CD4-positive, alpha-beta T cell treated with Interleukin-17A for 1 hour (primary cell): ENCODE measurements at places on chromosomes 5 and 9.

- peak; percentile 79 for DNase-seq
Observed at GRCh38 chr5:177389241-177390169, 5.3 kb downstream of the SLC34A1 start.

DNA sequence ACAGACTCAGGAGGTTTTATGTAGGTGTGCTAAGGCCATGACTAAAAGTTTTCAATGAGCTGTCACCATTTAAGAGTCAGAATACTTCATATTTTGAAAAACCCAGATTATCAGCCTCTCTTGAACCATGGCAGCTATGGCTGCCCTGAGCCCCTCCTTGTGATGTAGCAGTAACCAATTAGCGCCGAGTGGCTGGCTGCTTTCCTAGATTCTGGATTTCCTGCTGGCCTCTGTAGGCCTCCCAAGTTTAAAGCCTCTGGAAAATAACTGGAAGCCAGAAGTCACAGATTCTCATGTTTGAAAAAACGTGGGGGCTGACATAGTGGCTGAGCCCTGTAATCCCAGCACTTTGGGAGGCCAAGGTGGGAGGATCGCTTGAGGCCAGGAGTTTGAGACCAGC lies 25.5 kb downstream of the DAB2IP start:
- no peak for DNase-seq

GRCh38 chr9:113907282-113907681 lies 31.2 kb downstream of the ZNF618 start:
- no peak for DNase-seq

GRCh38 chr5:177491429-177491945 lies 5.9 kb downstream of the PDLIM7 start:
- DNase-seq, result no peak

DNA sequence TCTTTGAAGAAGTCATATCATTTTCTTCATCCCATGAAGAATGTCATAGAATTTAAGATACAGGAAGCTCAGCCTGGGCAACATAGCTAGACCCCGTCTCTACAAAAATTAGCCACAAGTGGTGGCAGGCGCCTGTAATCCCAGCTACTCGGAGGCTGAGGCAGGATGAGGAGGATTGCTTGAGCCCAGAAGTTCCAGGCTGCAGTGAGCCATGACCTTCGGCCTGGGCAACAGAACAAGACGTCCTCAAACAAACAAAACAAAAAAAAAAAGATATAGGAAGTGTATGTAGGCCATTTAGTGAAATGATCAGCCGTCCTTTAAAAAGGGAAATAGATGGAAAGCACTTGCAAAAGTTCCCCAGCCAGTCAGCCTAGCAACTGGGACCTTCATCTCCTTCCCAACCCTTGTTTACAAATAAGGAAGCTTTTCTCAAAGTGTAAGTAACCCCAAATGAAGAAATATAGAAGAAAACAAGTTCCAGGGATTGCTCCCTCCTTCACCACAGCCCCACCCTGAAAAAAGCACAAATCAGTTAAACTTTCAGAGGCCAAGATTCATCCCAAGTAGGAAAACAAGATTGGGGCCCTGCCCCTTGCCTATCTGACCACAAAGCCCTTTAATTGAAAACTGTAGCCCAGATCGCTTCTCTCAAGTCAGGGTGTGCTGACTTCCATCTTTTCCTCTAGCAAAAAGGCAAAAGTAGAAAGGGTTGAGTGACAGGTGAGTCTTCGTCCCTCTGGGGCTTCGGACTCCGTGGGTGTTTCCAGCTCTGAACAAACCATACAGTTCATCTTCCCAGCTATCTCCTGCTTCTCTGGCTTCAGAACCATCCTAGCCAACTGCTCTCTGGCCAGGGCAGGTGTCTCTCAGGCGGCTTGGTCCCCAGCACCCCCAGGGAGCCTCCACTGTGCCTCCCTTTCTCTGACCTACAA lies 1.2 kb downstream of the SLC31A2 start:
- DNase-seq, result peak; percentile 21

GRCh38 chr9:128891321-128892220 lies 9.6 kb downstream of the LRRC8A start:
- DNase-seq, result peak; percentile 20

GRCh38 chr9:129185402-129185801 lies 7.3 kb upstream of the IER5L start:
- no peak for DNase-seq

DNA sequence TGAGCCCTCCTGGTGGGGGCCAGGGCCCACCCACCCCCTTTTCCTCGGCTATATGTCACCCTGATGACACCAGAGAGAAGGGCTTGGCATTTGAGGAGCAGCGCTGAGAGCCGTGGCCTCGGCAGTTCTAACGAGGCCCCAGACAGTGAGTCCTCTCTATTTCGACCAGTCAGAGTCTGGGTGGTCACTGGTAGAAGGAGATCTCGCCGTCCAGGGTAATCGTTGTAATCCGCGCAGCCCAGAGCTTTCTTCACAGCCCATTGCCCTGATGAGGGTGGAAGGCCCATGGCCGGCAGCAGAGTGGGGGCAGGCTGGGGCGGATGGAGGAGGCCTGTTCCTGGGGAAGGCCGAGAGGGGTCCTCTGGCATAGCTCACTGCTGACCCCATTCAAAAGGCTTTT lies 70.2 kb downstream of the PSMB7 start:
- no peak for DNase-seq

GRCh38 chr9:127004946-127005769 lies 90.6 kb downstream of the RALGPS1 start:
- peak; percentile 70 for DNase-seq

- no peak for DNase-seq
Observed at GRCh38 chr5:127919006-127919796, 164.4 kb upstream of the SLC12A2 start.

DNA sequence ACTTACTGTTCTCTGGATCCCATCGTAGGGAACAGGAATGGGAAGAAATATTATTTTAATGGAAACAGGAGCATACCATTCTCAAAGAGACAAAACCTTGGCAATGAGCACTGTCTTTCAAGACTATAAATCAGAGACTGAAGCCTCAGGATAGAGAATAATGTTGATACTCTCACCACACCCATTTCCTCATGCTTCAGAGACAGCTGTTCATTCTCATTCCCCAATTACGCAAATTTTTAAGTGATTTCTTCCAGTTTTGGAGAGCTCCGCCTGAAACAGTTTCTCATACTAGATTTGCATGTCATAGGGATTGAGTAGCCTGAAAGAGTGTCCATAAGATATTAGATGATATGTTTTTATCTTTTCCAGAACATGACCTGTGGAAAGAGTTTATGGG lies 290.5 kb upstream of the RASA1 start:
- no peak for DNase-seq

DNA sequence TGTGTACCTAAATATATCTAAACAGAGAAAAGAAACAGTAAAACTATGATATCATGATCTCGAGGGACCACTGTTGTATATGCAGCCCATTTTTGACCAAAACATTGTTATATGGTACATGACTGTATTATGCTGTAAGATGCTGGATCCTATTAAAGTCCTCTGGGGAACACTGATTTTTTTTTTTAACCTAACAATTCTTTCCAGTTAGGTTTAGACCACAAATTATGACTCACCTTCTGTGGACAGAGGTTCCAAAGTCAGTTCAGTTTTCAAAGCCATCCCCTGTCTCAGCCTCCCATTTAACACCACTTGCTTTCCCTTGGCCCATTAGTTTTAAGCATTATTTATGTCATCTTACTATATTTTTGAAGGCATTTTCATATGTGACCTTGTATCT lies 27.1 kb downstream of the TRMO start:
- no peak for DNase-seq

- no peak for DNase-seq
Observed at GRCh38 chr5:17178373-17178675, 39.1 kb upstream of the BASP1 start.

- DNase-seq, result no peak
Observed at GRCh38 chr5:138568061-138568824, 7.0 kb downstream of the HSPA9 start.

GRCh38 chr5:75951716-75952115 lies 131.5 kb upstream of the SV2C start:
- DNase-seq, result no peak

DNA sequence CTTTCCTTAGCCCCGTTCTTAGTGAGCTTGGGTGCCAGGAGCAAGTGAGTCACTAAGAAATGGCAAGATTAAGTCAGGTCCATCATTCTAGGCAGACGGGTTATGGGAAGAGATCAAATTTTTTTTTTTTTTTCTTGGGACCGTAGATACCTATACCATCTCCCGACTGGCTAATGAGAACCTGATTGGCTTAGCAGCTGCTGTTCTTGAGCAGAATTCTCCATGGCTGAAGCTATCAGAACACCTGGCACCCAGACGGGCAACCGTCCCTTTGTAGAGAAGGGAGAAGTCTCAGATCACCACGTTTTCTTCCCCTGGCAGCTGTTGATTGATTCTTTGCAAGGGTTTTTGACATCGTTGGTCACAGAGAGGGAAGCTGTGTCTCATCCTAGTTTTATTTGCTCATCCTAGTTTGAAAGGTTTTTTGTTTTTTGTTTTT lies 78.6 kb downstream of the AOPEP start:
- DNase-seq, result no peak

DNA sequence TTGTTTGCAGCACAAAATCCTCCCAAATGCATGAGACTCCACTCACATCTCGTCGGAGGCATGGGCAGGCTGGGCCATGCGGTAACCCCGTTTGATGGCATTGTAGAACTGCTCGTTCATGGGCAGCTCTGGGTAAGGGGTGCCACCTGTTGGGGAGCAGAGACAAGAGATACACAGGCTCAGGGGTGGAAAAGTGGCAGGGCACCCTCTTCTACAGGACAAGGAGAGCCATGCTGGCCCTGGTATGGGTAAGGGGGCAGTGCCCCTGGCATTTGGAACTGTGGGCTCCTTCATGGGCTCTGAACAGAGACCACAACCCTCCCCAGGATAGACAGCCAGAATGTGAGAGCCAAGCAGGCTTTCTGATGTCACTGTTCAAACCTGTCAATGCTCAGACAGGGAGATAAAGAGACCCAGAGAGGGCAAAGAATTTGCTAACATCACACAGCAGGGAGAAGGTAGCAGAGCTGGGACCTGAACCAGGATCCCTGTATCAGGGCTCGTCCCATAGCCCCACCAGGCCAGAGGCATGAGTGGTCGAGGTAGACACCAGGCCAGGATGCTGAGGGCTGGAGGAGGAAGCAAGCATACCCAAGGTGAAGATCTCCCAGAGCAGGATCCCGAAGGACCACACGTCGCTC lies 33.2 kb upstream of the CSF1R start:
- no peak for DNase-seq

- no peak for DNase-seq
Observed at GRCh38 chr5:139078345-139078744, 119.8 kb downstream of the SIL1 start.

- DNase-seq, result no peak
Observed at GRCh38 chr5:150278046-150278730, 11.4 kb downstream of the CAMK2A start.

- no peak for DNase-seq
Observed at GRCh38 chr5:106269252-106269843, 1401.4 kb downstream of the EFNA5 start.

GRCh38 chr9:91364702-91365101 lies 3.0 kb upstream of the AUH start:
- no peak for DNase-seq

GRCh38 chr9:76996700-76997099 lies 22.8 kb upstream of the FOXB2 start:
- no peak for DNase-seq
